T-cell (primary cell): ENCODE measurements at places on chromosomes 3 and 15.

GRCh38 chr3:12423131-12423530, 61.1 kb upstream of the TSEN2 start:
- no peak for DNase-seq

DNA sequence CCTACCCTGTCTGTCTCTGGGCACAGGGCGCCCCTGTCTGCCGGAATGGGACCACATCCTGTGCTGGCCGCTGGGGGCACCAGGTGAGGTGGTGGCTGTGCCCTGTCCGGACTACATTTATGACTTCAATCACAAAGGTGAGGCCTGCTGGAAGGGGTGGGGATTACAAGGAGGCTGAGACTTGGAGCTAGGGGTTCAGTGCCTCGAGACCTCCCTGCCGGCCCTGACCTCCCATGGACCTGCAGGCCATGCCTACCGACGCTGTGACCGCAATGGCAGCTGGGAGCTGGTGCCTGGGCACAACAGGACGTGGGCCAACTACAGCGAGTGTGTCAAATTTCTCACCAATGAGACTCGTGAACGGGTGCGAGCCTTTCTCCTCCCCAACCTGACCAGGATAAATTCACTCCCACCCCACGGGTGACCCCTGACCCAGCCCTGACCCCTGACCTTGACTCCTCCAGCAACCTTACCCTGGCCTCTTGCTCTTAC, 20.4 kb downstream of the PTH1R start:
- DNase-seq, result no peak

DNA sequence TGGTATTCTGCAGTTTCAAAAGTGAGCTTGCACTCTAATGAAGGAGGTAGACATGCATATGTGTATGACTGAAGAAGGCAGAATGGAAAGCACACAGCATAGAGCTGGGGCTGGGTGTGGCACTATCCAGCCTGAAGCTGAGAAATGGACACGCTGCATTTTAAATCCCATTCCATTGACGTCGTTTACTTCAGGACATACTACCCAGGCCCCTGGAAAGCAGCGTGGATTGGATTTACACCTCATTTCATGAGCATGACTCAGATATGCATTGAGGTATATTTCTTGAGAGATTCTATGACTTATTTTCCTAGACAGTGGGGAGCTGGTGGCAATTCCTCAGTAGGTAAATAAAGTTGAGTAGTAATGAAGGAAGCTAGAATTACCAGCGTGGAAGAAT, 101.4 kb downstream of the ABI3BP start:
- no peak for DNase-seq

DNA sequence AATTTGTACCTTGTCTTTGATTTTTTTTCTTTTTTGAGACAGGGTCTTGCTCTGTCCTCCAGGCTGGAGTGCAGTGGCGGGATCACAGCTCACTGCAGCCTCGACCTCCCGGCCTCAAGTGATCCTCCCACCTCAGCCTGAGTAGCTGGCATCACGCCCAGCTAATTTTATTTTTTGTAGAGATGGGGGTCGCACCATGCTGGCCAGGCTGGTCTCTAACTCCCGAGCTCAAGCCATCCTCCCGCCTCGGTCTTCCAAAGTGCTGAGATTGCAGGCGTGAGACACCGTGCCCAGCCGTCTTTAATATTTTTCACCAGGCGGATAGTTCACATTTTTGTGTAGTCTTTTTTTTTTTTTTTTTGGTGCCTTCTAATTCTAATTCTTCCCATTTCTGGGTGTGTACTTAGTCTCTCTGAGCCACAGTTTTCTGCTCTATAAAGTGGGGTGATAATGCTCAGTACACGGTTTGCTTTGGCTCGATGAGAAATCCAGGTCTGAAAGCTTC, 528 bp upstream of the TATDN2 start:
- no peak for DNase-seq

- no peak for DNase-seq
Measured at GRCh38 chr3:65481085-65481484, 557.6 kb downstream of the MAGI1 start.

DNA sequence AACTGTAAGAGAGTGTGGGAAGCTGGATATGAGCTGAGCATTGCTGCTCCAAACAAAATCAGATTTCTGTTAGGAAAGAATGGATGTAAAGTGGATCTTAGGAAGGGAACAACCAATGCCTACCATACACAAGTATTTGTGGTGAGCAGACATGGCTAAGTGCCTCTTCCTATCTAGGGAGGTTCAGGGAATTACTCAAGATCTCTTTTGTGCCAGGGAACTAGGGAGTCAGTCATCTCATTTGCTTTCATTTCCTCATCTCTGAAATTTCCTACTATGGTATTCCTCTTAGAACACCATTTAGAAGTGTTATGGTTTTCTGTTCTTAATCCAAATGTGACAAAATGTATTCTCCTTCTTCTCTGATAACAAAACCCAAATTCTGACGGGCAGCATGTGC, 396.5 kb downstream of the FHIT start:
- no peak for DNase-seq

GRCh38 chr3:99776516-99777209, 41.0 kb upstream of the CMSS1 start:
- DNase-seq, result no peak

DNA sequence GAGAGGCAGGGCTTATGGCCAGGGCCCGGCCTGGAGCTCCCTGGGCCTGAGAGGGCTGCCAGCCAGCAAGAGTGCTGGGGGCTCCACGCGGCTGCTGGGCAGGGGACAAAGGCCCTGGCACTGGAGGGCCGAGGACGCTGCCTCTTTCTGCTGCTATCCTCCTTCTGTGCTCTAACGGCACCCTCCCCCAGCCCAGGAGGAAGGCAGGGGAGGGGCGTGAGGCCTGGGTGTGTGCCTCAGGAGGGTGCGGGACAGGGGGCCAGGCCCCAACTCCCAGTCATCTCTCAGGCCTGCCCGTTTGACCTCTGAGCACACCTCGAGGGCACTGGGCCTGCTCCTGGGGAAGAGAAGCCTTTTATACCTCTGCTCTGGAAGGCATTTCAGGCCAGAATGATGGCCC, 115.5 kb downstream of the ADCY5 start:
- DNase-seq, result no peak

- no peak for DNase-seq
Measured at GRCh38 chr3:134090031-134090430, 60.3 kb upstream of the SLCO2A1 start.

- no peak for DNase-seq
Measured at GRCh38 chr3:128187495-128187894, 34.2 kb downstream of the EEFSEC start.

DNA sequence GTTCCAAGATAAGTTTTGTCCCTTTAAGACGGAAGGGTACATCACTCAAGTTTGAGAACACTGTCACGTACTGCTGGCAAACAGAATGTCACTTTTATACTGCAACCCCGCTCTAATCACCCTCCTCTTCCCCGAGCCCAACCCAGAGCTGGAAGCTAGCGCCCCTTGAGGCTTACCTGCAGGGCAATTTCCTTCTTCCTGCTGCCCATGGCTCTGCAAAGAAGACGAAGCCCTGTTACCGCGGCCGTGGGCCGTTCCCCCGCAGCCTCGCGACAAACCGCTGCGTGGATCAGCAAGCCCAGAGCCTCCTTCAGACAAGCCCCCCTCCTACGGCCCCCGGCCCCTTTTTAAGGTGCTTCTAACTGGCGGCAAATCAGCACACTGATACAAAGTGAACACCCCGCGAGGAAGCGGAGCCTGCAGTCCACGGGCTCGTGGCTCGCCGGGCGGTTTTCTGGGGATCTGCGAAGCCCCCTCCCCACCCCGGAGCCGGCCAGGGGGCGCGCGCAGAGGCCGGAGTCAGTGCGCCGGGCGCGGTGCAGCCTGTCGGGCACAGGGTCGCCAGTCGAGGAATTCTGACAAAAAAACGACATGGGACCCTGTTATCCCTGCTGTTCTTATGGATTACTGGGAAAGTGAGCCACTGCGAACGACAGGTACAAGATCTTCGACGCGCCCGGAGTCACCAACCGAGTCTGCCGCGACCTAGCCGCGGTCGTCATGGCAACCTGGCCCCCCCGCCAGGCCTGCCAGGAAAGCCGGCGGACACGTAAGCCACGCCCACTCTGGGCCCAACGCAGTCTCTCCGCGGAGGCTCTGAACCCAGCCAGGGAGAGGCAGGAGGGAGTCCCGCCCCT, at the start of gene NME9:
Gene NME9 (minus strand): TSS at position 725 of the 857 bp plus-strand sequence. CDS start 516 bp downstream, at position 209.
- DNase-seq, result peak; percentile 90

- no peak for DNase-seq
Measured at GRCh38 chr3:126979046-126979628, 3.8 kb upstream of the PLXNA1 start.

DNA sequence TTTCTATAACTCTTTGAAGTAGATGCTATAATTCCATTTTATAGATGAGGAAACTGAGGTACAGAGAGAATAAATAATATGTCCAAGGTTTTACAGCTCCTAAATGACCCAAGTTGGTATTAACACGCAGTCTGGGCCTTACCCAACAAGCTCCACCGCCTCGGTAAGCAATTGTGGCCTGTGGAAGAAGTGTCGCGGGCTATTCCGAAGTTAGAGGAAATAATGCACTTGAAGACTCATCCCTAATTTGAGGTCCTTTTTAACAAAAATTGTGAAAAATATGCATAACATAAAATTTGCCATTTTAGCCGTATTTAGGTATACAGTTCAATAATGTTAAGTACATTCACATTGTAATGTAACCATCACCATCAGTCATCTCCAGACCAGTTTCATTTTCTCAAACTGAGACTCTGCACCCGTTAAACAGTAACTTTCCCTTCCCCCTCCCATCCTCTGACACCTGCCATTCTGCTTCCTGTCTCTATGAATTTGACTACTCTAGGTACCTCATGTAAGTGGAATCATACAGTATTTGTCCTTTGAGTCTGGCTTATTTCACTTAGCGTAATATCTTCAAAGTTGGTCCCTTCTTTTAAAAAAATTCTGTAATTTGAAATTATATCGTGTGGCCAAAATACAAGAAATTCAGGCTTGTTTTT, 18.2 kb downstream of the IDH3A start:
- DNase-seq, result no peak

DNA sequence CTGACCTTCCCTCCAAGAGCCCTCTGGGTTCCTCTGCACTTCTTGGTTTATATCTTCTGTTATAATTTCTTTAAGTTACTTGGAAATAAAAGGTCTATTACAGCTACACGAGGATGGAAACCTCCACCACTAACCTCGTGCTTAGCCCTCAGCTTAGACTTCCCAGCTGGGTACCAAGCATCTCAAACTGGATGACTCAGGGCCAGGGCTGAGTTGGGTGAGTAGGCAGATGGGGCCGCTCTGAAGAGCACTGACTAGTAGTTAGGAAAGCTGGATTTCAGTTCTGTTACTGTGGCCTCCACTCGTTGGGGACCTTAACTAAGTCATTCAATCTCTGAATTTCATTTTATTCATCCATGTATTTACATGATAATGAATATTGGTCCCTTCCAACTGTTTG, 1036.6 kb downstream of the IGSF11 start:
- no peak for DNase-seq

GRCh38 chr15:75023872-75024636, 664 bp downstream of the PPCDC start:
- no peak for DNase-seq

DNA sequence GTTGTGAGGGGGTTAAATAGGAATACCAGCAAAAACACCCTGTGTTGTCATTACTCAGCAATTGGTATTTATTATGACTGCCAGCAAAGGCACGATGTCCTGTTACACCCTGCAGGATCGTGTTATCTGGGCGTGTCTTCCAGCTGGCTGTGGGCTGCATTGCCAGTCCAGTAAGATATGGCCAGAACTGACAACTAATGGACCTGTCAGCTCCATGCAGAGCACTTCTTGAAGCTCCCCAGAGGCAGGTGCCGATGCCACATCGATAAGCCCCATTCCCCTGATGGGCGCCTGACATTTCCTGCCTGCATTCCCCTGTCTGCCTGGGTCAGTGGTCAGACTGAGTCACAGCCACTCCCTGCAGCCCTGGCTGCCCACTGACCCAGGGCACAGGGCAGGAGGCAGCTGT, 79.7 kb upstream of the RASGRF1 start:
- DNase-seq, result no peak

DNA sequence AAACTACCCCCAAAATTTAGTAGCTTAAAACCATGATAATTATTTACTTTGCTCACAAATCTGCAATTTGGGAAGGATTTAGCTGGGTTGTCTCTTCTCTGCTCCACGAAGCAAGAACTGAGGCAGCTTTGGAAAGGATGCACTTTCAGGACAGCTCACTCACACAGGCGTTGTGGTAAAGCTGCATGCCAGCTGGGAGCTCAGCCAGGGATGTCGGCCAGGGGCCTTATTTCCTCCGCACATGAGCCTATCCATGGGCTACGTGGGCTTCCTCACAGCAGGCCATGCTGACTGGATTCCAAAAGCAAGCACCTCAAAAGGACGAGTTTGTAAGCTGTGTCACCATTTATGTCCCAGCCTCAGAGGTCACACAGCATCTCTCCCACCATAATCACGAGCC, 301.3 kb upstream of the IGF1R start:
- DNase-seq, result no peak

DNA sequence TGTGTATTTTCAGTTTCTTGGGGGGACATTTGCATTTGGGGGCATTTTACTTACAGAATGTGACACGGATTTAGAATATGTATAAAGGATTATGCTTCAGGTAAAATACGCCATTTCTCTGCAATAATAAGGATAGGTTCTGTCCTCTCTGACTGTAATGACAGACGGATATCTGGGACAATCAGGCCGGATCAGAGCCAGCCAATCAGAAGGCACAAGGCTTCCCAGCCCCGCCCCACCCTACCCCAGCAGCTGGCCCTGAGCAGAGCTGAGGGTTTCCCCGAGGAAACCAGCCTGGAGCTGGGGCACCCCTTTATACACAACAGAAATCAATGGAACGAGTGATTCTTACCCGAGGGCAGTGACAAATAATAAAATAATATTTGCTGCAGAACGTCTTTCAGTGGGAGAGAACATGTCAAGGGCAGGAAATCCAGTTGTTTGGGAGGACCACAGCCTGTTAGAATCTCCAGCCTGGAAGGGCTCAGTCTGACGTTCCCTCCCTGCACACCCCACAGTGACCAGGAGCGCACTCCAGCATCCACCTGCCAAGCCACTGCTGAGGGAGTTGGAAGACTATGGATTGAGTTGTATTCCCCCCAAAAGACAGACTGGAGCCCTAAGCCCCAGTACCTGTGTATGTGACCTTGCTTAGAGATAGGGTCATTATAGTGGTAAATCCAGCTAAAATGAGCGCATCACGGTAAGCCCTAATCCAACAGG, 30.3 kb upstream of the SEC13 start:
- DNase-seq, result no peak

GRCh38 chr3:54366839-54367238, 244.5 kb downstream of the CACNA2D3 start:
- DNase-seq, result no peak

DNA sequence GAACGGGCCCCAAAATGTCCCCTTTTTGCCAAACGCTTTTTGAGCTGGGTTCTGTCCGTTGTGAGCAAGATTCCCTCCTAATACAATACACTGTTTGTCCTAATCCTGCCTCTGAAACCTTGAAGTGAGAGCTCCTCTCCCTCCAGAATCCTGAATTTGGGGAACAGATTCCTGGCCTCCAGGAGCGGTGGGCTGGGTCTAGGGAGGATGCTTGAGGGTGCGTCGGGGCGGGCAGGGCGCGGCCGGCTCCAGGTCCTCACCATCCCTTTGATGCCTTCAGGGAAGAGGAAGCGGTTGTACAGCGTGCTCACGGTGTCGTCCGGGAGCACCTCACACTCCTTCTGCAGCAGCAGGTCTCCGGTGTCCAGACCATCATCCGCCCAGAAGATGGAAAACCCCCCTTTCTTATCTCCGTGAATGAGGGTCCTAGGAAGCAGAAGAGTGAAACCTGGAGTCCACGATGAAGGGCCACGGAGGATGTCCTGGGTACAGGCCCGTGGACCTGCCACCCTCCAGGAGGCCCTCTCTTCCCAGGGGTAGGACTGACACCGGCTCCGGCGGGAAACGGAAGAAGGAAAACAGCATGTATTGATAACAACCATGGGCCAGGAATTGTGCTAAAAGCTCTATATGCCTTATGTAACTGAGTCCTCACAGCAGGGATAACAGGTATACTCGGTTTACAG, 23.2 kb downstream of the ALDH1L1 start:
- DNase-seq, result no peak
